SK-MEL-5 (cell line): ENCODE measurements at places on chromosomes 6 and 20. TPM values are rescaled to one million over a fixed set of nuclear protein-coding genes. Genes with fewer than 3 reads are reported as not detected.

- DNase-seq = no peak
Observed at GRCh38 chr6:148414836-148415235, 72.2 kb downstream of the SASH1 start.

GRCh38 chr20:13515796-13516558 is 122.8 kb downstream of the TASP1 start:
- DNase-seq = no peak

GRCh38 chr6:44230034-44230675 is 6.8 kb downstream of the SLC29A1 start:
- DNase-seq = no peak

DNA sequence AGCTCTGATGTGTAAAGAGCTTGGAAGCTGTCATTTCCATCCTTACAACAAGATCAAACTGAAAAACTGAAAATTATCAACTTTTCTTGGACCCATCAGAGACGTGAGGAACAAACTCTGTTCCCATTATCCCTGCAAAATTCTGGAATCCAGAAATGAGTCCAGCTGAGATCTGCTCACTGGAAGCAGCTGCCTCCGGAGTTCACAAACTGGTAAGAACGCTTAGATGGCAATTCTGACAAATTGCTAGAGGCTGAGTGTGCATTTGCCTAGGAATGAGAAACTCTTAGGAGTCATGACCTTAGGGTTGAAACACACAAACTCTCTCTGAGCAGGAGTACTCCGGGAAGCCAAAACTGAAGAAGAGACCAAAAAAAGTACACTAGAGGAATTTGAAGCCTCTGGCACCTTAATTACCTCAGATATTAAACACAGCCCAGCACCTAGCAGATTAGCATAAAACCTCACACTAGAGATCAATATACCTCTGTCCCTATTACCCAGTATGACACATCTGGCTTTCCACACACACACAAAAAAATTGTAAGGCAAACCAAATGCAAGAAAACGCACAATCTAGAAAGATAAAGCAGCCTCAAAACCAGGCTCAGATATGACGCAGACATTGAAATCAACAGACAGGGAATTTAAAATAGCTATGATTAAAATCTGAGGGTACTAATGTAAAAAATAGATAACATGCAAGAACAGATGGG is 233.5 kb upstream of the SGK1 start:
- peak; percentile 52 for DNase-seq

DNA sequence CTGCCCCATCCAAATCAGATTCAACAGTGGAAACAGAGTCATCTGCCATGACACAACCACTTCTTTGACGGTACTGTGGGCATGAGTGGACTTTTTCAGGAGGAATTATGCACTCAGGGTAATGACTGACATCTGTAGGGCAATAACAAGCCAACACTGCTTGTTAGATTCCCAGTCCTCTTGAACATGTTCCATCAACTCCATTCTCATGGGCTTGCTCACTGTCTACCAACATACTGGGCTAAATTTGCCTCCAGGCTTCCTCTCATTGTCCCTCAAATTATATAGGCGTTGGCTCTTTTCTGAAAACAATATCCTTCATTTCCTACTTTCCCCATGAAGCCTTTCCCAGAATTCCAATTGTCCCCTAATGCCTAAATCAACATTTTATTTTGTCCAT is 43.1 kb downstream of the ANKEF1 start:
- DNase-seq = no peak

- no peak for DNase-seq
Observed at GRCh38 chr6:129263176-129263575, 380.2 kb downstream of the LAMA2 start.

GABRR1 gene
- total RNA-seq = not detected in 2 replicates
